PC-3 (cell line): ENCODE measurements at places on chromosomes 5 and 9. TPM values are rescaled to one million over a fixed set of nuclear protein-coding genes. Genes with fewer than 3 reads are reported as not detected.

DNA sequence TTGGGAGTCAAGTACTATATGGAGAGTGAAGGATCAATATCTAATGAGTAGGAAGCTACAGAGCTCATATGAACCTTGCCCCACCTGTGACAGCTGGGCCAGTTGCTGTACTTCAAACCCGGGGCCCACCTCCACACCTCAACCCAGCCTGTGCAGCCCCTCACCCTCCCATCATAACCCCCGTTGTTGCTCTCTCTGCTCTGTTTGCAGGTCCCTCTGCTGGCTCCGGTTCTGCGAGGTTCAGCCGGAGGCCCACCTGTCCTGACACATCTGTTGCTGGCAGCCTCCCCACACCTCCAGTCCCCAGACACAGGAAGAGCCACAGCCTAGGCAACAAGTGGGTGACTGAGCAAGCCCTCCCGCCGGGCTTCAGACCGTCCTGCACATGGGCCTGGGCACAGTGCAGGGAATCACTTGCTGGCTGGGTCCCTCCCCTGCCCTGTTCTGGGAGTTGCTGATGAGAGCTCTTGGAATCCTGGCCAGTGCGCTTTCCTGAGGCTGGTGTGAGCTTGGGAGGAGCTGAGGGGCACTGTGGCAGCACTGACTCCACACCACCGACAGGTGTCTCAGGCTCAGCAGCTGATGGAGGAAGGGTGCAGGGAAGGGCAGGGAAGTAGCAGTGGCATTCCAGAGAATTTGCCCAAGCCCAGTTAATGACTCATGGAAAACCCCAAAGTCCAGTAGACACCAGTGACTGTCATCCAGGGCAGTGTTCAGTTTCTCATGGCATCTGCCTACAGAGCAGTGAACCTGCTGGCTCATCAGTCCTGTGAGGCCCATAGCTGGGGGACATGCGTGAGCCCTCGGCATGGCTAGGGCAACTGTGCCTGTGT, 69.5 kb upstream of the GARNL3 start:
- no peak overlapping the region for H3K4me3 ChIP-seq
- H3K36me3 ChIP-seq: no peaks in the 10 kb centered on the region
- DNase-seq: peak; percentile 80
- H3K27ac ChIP-seq: no peak overlapping the region

DNA sequence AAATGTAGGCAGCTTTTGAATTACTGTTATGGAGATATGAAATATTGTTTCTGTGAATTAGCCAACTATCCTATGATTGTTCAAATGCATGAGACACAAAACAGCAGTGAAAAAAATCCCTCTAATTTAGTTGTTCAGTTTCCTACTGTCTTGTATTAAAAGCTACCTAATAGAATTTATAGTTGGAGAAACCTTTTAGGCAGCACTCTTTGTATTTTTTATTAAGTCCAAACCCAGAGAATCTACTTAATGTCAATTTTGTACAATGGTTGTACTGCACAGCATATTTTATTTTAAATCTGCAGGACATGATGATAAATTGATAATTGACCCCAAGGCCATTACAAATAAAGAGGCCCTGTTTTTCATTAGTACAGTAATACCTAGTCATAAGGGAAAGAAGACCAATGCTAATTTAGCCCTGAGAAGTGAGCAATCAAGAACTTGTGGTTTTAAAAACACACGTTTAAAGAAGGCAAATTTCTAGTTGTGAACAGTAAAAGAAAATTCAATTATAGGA, 607.5 kb downstream of the ISL1 start:
- H3K27me3 ChIP-seq: no peaks in the 10 kb centered on the region
- no peak overlapping the region for H3K4me3 ChIP-seq
- 0 out of 2 replicates have a peak, but pooled peaks cover 3% of the 10 kb centered on the region for H3K4me1 ChIP-seq

PCDHA9 gene
- 0.22 and 0.35 TPM in 2 replicates for total RNA-seq

CCL27 gene
- total RNA-seq: not detected in 2 replicates
